ENCODE measurements at places on chromosomes 11 and 22. TPM values are rescaled to one million over a fixed set of nuclear protein-coding genes. Genes with fewer than 3 reads are reported as not detected.

Gene SLC22A9
- total RNA-seq, result not detected

Gene BIK
- 0.58 TPM for total RNA-seq

Gene DBX1
- not detected for total RNA-seq

Gene YPEL4
- 0.41 TPM for total RNA-seq

Gene POU2AF2
- not detected for total RNA-seq

Gene OR51I1
- total RNA-seq, result not detected

Gene LRRC74B
- not detected for total RNA-seq

Gene CAPRIN1
- 211 TPM for total RNA-seq

Gene PAMR1
- total RNA-seq, result not detected

Gene CATSPER1
- total RNA-seq, result not detected

Gene OR4C13
- not detected for total RNA-seq

Gene SEPTIN3
- total RNA-seq, result not detected

Gene KCTD14
- total RNA-seq, result 2.0 TPM

All from glomerular endothelial cell (primary cell).